ENCODE measurements at places on chromosomes 13 and 19.

GRCh38 chr13:94778986-94779385, 66.6 kb upstream of the SOX21 start:
- no peak for DNase-seq

- DNase-seq = no peak
Observed at GRCh38 chr13:62434081-62434480, 1018.4 kb upstream of the PCDH20 start.

DNA sequence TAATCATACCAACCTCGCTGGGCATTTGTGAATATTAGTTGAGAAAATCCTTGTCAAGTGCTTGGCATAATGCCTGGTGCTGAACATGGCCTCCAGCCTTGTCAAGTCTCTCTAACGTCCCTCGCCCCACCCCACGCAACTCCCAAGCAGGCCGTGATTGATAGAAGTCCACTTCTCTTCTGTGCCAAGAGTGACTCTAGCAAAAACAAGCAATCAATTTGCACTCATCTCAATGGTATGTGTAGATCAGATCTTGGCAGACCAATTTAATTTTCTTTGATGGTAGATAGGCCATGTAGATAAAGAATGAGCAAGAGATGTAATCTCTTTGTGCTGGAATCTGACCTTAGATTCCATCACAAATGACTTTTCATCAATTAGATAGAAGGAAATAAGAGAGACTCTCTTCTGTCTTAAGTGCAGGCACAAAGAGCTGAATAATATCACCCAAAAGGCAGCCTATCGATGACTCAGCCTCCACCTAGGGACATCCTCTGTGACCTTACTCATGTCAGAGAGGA, 31.0 kb upstream of the KATNAL1 start:
- no peak for DNase-seq

DNA sequence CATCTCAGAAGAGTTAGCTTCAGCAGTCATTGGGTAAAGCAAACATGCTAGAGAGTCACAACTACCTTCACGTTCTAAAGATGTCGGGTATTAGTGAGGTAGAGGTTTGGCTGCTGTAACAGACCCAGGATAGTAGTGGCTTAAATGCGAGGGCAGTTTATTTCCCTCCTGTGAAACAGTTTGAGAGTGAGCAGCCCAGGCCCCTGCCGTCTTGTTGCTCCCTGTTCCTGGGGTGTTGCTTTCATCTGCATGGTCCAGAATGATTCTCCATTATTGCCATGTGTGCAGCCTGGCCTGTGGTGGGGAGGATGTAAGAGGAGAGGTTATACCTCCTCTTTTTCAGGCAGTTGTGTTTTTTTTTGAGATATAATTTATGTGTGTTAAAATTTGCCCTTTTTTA, 63.7 kb downstream of the SIPA1L3 start:
- DNase-seq = no peak

DNA sequence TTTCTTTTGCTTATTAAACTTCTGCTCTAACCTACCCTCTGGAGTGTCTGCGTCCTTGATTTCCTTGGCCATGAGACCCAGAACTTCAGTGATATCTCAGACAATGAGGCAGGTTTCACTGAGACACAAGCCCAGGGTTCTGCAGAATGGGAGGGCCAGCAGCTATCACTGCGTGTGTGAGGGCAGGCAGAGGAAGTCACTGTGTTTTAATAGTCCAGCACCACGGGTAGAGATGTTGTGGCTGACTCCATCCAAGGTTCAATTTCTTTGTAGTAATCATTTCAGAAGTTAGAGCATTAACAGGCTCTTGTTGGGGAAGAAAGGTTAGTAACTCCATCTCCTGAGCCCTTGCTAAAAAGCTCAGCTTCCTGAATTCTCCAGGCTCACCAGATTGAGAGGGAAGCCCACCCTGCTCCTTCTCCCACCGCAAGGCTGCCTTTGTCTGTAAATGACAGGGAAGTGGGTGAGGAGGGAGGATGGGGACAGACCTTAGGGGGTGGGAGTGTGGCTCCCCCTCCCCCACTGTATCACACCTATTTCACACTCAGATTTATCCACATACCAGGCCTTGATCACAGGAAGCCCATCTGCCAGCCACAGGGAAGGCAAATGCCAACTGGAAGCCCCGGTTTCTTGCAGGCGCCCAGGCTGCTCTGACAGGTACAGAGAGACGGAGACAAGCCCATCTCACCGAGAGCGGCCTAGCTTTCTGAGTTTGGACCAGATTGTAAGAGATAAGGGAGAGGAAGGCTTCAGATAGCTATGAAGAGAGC, 2.1 kb downstream of the C19orf12 start:
- DNase-seq = no peak
